Muscle of back (tissue), 13 donors: ENCODE measurements at places on chromosomes 7 and 10. TPM values are rescaled to one million over a fixed set of nuclear protein-coding genes. Genes with fewer than 3 reads are reported as not detected.

DNA sequence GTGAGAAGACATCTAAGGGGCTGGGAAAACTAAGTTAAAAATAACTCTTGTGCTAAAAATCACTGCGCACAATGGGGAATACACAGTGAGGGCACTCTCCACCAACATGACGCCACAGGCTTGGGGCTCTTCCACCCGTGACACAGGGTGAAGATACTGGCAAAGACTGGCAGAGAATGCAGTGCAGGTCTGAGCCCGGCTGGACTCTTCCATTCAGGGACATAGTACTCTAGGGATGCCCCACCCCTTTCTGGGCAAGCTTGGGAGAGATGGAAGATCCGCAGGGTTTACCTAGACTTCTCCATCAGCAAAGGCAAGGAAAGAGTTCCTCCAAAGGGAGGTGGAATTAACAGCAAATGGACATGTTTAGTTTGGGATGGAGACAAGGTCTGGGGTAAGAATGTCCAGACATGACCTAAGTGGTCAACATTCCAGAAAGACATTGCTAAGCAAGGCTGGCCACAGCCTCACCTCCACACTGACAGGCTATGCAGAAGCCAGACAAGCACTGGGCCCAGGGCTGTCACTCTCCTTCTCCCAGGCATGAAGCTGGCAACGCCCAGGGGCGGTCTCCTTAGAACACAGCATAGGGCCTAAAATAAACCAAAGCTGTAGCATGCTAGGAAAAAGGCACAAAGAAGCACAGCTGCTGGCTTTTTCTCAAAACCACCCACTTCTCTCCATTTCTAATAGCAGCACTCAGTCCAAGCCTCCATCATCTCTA lies 28.1 kb downstream of the XPNPEP1 start:
- peak; percentile 48 for DNase-seq

- DNase-seq, result no peak
Measured at GRCh38 chr10:92573091-92573797, 649 bp downstream of the IDE start.

DNA sequence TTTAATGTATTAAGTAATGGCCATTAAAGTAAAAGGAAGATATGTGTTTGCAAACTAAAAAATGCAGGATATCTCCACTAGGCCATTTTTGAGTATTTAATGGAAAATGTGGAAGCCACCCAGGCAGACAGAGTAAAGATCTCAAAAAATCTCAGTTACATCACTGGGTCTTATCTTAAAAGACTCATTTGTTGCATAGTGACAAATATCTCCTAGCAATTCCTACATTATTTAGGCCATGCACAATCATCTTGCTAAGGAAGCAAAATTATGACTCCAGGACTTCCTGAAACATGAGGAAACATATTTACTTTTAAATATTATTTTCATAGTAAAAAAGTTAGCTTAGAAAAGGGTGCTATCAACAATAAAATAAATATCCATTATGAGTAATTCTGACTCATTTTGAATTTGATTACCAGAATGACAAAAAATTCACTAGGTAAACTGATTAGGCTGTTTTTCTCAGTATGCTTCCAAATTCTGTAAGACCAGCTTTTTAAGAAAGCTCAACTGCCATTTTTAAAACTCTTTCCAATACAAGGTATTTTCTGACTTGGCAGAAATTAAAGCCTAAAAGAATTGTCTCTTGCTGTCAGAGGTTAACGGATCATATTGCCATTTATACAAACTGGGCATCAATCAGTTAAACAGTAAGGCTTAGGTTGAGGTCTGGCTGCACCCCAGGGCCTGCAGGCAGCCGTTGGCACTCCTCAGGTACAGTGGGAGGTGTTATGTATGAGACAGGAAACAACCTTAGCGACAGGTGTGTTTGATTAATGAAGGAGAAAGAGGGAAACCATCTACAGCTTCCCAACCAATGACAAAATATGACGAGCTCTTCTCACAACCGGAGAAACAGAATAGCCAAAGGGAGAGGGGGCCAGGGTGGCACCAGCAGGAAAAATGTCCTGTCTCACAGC lies 31.8 kb downstream of the PCLO start:
- no peak for DNase-seq

DNA sequence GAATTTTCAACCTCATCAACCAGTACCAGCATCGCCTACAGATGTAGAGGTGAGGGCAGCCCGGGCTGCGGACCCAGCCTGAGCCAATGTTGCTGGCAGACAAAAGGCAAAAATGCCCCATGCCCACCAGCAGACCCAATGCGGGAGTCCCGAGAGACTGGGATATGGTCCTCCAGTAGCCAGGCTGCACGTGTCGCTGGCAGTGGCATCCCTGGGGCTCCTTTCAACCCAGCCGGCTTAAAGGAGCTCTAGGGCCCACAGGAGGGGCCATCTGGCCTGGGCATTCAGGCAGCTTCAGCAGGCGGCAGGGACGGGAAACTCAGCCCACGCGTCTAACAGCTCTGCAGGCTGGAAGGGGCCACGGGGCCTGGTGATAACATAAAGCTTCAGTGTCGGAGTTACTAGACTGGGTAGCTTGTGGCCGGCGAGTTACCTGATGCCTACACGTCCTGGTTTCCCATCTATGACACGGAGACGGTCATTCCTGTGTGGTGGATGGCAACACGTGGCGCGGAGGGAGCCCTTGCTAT lies 70.7 kb downstream of the PROSER2 start:
- DNase-seq, result no peak

DNA sequence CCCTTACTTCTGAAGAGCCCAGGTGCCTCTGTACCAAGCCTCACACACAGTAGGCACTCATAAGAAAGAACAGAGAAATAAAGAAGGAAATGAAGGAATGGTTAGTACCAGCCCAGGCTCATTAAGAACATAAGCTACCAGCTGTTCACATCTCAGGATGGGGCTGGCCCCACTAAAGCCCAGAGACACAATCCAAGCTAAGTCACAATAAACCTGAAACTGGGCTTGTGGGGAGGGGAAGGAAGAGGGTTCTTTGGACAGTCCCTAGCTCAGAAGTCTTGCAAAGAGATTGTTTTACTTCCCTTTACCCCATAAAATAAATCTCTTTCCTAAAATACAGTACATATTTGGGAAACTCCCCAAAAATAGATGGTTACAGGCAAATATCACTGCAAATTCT lies 24.3 kb downstream of the FBXW4 start:
- DNase-seq, result no peak

The MMP21 gene
- polyA plus RNA-seq, result 0.56 TPM

DNA sequence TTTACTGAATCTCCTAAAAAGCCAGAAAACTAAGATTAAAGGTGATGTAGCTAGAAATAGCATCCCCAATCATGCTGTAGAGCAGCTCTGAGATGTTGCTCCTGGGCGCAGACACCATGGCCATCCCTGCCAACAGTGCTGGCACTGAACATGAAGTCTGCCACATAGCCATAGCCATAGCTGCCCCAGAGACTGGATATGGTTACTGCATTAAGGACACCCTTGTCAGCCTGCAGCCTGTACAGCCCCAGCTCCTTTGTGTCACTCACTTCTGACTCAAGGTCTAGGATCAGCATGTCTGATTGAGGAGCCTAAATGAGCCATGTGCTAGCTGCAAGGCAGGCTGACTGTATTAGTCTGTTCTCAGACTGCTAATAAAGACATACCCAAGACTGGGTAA lies 284.6 kb downstream of the RPS24 start:
- DNase-seq, result no peak

GRCh38 chr10:122829454-122829853 lies 16.2 kb downstream of the CUZD1 start:
- DNase-seq, result no peak

The LIPK gene
- polyA plus RNA-seq, result not detected

The DYDC1 gene
- polyA plus RNA-seq, result not detected

The ELN gene
- 129 TPM for polyA plus RNA-seq

DNA sequence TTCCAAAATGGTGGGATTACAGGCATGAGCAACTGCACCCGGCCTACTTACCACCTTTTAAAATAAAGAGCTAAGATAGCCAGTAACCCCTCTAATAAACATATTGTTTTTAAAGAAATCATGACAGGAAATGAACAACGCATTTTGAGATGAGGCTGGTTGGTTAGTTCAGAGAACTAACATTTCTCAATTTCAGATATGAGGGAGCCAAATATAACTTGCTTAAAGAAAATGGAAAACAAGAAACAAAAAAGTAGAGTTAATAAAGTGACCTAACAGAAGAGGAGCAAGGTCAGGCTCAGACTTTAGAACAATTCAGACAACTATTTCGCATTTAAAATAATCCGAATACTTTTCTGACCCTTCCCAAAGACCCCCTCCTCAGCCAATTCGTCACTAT lies 254.9 kb upstream of the PHF14 start:
- DNase-seq, result no peak

- DNase-seq, result no peak
Measured at GRCh38 chr7:21616796-21617436, 74.1 kb downstream of the DNAH11 start.

The AMPH gene
- 9.2 TPM for polyA plus RNA-seq

The FEZF1 gene
- polyA plus RNA-seq, result not detected

DNA sequence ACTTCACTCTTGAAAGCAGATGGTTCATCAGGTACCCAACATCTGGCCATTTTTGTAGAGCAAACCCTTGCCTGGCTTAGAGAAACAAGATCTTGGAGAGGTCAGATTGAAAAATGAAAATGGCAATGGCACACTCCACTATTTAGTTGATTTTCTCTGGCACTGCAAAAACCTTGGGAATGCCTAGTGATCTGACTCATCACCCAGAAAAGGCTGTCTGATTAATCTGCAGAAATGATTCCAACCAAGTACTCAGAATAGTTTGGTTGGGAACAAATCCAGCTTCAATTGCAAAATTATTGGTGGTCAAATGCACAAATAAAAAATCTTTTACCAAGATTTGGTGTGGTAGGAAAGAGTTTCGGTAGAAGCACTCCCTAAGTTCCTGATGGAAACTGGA lies 351.2 kb downstream of the PHTF2 start:
- no peak for DNase-seq

DNA sequence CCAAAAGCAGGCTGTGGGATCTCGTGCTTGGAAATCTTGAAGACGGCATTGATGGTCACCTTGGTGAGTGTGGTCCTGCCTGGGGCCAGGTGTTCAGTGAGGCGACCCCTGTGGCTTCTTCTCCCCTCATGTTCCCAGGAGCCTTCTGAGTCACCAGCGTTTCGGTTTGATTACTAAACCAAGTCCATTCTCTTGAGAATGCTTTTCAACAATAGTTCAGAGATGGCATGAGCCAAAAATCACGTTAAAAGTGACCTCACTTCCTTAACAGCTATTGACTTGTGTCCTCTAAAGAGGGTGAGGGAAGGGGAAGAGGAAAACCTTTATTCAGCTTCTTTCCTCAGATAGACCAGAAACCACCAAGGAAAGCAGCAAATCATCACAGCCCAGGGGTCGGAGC lies 315.2 kb downstream of the GATA3 start:
- DNase-seq, result no peak

DNA sequence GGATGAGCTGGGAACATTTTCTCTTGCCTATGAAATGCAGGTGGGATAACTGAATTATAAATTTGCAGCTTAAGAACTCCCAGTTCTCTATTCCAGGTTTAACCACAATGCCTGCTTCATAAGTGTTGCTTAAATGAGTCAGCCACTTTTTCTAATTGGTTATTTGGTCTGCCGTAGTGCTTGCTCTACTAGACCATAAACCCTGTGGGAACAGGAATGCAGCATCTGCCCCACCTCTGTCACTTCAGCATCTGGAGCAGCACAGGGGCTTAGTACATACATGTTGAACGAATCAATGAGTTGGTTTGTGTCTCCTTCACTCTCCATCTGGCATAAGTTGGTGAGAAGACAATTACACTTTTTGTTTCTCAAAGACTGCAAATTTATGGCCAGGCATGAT lies 95.2 kb upstream of the PTER start:
- no peak for DNase-seq

The HERPUD2 gene
- 32.7 TPM for polyA plus RNA-seq

DNA sequence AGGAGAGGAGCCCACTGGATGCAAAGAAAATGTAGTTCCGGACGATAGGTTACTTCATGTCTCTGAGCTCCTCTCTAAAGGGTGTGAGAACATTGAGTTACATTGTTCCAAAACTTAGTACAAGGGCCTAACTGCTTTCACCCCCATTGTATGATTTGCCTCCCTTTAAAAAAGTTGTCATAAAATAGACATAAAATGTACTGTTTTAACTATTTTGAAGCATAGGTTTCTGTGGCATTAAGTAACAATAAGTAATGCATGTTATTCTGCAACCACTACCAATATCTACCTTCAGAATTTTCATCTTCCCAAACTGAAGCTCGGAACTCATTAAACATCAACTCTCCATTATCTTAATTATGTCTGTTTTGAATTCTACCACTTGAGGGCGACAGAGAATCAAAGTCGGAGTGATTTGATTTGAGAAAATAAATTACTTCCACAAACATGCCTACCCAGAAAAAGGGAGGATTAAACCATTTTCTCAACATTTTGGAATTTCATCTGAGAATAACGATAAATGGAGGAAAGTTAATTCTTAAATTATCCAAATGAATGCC lies 2.7 kb downstream of the IGFBP1 start:
- DNase-seq, result peak; percentile 77

The UTF1 gene
- not detected for polyA plus RNA-seq

- no peak for DNase-seq
Measured at GRCh38 chr7:147664541-147664940, 926.0 kb upstream of the C7orf33 start.

The IL6 gene
- polyA plus RNA-seq, result not detected
